ENCODE measurements at places on chromosomes 2 and 18.

DNA sequence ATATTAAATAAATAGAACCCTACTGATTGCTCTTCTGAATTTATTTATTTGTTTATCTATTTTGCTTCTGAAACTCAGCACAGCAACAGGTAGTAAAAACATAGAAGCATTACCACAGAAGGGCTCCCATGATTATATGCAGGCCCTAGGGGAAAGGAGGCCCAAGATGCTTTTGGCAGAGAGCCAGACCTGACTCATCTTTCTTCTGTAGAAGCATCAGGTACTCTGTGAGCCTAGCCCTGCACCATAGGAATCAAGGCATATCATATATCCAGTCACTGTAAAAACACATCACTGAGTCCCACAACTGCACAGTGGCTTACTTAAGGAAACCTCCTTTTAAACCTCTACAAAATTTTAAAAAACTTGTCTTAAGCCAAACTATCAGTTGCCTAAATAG is 1.8 kb downstream of the SCN9A start:
- DNase-seq = no peak

DNA sequence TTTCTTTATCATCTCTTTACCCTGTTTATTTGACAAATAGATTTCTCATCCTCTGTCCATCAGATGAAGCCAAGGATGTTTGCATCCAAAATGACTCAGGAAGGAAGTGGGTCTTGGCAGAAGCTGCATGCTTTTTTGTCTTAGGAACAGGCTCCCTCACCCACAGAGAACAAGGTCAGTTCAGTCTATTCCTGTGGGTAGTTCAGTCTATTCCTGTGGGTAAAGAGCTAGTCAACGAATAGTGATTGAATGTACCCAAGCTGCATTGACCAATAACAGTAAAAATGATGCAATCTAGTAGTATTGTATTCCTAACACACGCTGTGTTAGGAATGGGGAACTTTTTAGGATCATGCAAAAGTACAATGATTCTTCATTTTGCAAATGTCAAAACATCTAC is 290.8 kb upstream of the TANK start:
- DNase-seq = no peak

DNA sequence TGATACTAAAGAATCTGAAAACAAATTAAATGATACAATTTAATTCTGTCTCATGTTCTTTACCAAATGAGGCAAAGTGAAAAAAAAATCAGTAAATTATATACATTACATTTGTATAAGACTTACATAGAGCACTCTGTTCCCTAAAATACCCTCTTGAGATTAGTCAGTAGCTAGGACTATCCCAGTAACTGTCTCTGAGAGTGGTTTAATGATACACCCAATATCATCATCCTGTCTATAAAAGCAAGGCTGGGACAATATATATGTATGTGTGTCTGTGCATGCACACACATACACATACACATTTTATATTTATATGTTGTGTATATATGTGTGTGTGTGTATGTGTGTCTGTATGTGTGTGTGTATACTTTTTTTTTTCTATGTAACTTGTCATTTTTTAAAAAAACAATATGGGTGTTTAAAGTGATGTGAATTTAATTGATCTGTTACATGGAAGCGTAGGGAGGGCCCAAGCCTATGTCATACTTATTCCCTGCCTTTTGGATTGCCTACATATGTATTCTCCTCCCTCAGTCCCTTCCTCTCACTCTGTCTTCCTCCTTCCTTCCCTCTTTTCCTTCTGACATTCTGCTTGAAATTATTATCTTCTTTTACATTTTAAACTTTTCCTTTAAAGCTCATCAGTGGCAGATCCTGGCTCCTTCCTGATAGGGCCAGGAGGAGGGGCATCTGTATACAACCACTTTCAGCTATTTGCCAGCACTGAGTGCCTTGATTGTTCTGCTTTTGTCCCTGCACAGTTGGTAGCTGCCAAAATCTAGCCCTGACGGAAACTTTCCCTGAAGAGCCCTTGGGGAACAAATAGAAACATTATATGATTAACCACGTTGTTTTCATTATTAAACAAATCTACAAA is 6.8 kb downstream of the ASXL3 start:
- DNase-seq = no peak

DNA sequence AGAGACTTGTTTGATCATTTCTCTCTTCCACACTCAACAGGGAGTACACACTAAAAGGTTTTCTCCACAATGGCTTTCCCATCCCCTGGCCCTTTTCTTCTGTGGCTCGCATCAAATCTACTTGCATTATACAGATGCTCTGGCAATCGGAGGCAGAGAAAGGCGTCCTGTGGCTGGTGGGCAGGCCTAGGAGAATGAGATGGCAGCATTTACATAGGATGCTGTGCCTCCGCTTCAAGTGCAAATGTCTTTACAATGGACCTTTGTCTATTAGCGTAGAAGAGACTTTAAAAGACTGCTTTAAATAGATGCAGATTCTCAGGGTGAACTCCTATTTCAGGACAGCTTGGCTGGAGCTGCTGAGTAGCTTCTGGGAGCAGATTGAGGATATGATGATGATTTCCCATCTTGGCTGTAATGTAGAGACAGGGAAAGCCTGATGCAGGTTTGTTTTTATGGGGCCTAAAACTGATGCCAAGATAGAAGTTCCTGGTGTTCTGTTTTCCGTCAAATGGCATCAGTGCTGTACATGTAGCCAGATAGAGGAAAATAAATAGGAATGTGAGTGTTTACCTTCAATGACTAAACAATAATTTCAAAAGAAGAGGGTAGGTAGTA is 423.4 kb downstream of the RND3 start:
- no peak for DNase-seq

DNA sequence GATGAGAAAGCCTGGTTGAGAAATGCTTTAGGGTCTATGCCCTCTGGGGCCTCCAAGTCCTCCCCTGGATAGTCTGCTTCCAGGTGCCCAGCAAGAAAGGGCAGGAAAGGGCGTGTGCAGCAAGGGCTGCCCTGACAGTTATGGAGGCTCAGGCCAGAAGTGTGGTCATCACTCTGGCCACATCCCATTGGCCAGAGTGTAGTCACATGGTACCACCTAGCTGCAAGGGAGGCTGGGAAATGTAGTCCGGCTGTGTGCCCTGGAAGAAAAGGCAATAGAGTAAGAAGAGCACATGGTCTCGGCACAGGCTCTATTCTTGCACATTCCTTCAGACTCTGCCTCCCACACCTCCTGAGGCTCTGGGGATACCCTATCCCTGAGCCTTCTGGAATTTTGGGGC is 35.7 kb downstream of the ODC1 start:
- DNase-seq = no peak

GRCh38 chr2:47950340-47951301 is 44.3 kb upstream of the FBXO11 start:
- DNase-seq = no peak

Data from stimulated activated CD4-positive, alpha-beta T cell treated with anti-CD3 and anti-CD28 coated beads, Interleukin-12 subunit alpha, Interleukin-12 subunit beta, amount 100 ng/mL, for 48 hours (primary cell).